ENCODE measurements at places on chromosomes 16 and 17. TPM values are rescaled to one million over a fixed set of nuclear protein-coding genes. Genes with fewer than 3 reads are reported as not detected.
A peak's percentile ranks its signal among the peaks of the same experiment; 100 is the strongest.

GRCh38 chr16:71358464-71358998, at the start of gene CALB2:
Gene CALB2, plus strand, starts transcription at chr16:71358723. Its CDS starts 70 bp downstream, at chr16:71358793.
- peak; percentile 78 for DNase-seq

GRCh38 chr17:66476014-66476413, 173.6 kb downstream of the PRKCA start:
- DNase-seq = no peak

INPP5K gene
- 23.3 TPM for polyA plus RNA-seq

NPIPA7 gene
- 13.3 TPM for polyA plus RNA-seq

DPEP3 gene
- 0.33 TPM for polyA plus RNA-seq

GDPD3 gene
- polyA plus RNA-seq = 8.1 TPM

DNA sequence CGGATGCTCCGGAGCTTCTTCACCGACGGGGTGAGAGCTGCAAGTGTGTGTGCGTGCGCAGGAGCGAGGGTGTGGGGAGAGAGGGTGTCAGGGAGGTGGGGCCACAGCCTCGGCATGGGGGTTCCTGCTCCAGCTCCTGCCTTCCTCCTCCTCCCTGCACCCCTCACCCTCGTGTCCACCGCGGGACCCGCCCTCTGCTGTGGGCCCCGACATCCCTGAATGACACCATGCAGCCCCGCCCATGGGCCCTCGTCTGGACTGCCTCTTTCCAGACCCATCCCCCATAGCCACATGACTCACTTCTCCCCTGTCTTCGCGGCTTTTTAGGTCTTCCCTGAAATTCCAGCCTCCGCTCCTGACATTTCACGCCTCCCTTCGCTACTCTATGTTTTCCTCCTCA, 41.6 kb downstream of the ARHGAP23 start:
- no peak for DNase-seq

PLEKHM1 gene
- polyA plus RNA-seq = 12.3 TPM

DNA sequence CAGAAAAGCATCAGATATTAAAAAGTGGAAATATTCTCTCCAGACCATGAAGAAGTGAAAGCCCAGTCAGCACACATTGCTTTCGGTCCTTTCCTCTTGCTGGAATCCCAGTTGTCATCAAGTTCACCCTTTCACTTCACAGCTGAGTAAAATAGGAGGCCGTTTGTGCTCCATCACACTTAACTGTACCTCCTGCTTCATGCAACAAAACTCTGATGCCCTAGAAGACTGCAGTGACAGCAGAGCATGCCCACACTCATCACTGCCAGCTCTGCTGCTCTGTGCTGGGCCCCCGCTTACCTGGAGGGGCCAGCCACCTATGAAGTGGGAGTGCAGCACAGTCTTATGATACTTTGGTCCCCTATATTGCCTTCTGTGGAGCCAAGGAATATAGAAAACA, 62.5 kb downstream of the N4BP1 start:
- DNase-seq = no peak

- DNase-seq = no peak
Measured at GRCh38 chr16:84357191-84357651, 11.1 kb upstream of the ATP2C2 start.

DNA sequence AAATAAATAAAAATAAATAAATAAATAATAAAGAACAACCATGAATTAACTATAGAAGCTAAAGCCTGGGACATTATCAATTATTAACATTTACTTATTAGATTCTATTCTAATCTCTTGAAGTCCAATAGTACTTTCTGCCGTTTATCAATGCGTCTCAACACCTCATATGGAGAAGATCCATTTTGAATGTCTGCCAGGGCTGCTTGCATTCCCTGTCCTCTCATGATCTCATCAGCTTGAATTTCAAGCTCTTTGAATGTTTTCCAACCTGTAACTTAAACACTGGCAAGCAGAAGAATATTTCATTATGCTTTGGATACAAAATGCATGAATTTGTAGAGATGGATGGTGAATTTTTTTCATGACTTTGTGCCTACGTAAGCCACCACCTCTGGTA, 191.9 kb upstream of the ANKFN1 start:
- DNase-seq = peak; percentile 22

RNF112 gene
- 3.4 TPM for polyA plus RNA-seq

DNA sequence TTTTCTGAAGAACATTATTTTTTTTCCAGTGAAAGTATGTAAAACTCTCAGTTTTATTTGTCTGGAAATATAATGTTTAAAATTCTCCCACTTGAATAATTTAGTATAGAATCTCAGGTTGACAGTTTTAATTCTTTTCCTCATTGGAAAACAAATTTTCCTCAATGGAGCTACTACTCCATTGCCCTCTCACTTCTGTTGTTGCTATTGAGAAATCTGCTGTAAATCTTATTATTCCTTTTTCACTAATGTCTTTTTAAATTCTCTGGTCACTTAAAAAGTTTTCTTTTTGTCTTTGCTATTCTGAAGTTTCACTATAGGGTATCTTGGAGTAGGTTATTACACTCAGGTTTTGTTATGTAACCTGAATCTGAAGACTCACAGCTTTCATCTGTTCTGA, 216.1 kb upstream of the PMFBP1 start:
- DNase-seq = no peak

- no peak for DNase-seq
Measured at GRCh38 chr17:46053911-46054534, 55.0 kb downstream of the STH start.

DNA sequence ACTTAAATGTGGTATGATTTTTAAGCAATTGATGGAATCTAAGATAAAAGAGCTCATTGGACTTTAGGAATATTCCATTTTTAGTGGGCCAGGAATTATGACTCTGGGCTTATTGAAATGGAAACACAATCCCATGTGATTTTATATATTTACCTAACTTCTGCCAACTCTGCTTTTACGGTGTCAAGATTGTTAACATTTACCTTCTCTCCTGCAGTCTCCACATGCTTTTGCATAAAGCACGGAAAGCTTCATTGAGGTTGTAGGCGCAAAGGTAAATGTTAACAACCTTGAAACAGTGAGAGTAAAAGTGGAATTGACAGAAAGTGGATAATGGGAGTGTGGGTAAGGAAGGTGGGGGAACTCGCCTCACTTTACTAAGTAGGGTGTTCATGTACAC, 468.1 kb downstream of the PMP22 start:
- no peak for DNase-seq

HEATR9 gene
- not detected for polyA plus RNA-seq

DNA sequence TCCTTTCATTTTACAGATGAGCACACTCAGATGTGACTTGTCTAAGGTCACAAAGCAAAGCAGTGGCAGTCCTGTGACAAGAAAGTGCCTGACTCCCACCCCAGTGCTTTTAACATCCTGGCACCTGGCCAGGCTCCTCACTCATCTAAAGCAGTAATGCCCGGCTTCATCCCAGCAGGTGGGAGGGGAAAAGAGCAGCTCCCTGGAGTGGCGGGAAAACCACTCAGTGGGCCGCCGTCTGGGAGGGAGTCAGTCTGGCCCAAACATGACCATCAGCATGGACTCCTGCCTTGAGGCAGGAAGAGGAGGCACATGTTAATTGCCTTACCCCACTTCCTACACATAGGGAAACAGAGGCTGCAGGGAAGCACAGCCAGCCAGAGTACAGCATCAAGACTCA, 2.6 kb downstream of the PCGF2 start:
- no peak for DNase-seq

- DNase-seq = no peak
Measured at GRCh38 chr17:58840820-58841612, 85.4 kb downstream of the PPM1E start.

PRDM7 gene
- not detected for polyA plus RNA-seq

DNA sequence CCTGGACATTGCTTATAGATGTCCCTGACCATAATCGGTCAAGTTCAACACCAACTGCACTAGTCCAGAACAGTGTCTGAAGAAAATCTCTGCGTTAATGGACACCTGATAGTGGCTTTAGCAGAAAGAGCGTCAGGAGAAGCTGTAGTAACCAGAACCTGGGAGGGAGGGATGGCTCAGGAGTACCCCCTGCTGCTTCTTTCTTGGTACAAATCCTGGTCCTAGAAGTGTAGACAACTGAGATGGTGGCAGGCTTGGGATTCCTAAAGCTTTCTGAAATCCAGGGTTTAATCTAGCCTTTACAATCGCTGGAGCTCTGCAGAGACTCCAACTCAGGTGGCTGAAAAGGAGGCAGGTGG, 5.4 kb downstream of the MAP3K14 start:
- no peak for DNase-seq

DNA sequence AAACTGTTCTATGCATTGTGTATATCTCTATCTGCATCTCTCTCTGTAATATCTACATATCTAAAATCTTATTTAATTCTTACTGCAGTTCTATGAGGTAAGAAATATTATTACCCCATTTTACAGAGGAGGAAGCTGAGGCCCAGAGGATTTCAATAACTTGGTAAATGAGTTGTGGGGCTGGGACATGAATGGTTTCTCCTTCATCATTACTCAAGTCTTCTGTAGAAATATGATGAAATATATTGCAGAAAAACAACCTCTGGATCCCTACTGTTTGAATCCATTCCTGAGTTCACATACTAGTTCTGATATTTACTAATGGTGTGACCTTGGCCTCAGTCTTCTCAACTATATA, 45.5 kb upstream of the NLK start:
- DNase-seq = no peak

- DNase-seq = no peak
Measured at GRCh38 chr16:85002608-85003007, 8.7 kb downstream of the ZDHHC7 start.

DNA sequence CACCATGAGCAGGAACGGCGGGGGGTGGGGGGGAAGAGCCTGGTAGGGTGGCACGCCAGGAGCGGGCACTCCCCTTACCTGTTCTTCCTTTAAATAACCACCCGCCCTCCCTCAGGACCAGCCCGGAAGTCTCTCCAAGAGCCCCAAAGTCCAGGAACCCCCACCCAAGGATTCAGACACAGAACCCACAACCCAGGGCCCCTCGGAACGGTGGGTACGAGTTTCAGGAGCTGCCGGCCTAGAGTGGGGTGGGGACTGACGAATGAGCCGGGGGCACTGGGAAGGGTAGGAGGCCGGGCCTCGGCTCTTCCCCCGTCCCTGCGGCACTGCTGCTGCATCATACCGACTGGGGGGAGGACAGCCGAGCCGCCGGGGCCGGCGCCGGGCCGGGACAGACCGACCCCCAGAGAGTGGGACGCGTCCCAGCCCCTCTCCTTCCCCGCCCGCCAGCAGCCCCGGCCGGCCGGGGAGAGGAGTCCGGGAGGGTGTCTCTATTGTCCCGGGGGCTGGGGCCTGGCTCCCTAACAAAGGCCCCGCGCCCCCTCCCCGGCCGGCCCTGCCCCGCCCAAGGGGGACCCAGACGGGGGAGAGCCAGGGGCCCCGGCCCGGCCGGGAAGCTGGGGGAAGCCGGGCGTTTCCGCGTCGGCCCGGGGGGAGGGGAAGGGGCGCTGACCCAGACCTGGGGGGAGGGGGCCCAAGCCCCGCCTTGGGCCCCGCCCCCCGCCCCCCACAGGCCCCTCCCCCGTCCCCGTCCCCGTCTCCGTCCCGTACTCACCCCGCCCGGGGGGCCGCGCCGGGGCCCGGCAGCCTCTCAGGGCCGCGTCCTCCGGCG, 747 bp downstream of the ATXN7L3 start:
- DNase-seq = peak; percentile 83

DNA sequence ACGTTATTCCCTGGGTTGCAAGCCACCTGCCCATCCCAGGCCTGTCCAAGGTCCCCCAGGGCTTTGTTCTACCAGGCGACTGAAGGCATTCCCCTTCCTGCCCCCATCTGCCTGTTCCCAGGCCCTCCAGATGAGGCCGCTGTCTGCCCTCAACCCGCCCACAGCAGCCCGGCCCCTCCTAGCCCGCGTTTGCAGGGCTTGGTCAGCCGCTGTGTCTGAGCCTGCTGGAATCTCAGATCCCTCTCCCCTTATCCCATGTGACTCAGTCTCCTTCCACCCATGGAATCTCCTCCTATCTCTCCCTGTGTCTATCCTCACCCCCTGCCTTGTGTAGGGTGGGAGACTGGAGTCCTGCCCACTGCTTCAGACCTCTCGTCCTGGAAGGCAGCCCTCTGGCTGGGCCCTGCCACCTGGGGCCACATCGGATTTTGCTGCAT, 186.0 kb upstream of the TNRC6C start:
- no peak for DNase-seq

DNA sequence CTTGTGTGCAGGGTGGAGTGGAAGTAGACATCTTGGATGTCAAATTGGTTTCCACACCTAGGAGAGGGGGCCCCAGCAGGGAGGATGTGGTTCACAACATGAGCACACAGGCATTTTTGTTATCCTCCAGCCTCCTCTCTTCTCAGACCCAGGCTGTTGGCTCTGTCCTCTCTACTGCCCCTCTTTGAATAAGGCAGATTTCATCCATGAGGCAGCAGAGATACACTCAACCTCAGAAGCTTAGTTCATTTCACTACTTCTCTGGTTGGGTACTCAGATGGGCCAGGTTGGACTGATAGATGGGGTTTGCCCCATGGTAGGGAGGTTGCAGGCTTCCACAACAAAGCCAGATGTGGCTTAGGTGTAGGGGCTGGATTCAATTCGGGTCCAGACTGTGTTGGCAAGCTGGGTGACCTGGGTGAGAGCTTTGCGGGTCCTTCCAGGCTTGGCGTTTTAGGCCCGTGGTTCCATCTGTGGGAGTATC, 22.2 kb upstream of the NFATC3 start:
- DNase-seq = no peak

GRAPL gene
- polyA plus RNA-seq = 2.5 TPM

GRCh38 chr16:29784157-29784556, 6.1 kb downstream of the ZG16 start:
- DNase-seq = no peak

DNA sequence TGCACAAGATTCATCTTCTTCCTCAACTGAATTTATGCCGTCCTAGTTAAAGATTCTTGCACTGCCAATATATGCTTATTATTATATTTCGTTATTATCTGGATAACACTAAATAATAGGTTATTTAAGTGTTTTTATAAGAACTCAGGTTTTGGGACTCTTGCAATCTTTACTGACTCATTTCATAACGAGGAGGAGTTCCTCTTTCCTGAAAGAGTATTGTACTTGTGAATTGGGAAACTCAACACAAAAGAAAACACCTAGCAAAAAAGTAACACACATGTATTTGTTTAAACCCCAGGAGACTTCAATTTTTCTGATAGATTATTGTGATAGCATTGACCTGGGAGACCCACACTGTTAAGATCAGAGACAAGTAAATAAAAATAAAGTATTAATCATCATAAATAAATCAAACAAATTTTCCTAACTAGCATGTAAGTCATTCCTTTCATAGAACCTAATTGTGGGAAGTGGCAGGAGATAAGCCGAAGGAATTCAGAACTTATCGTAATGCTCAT, 505.8 kb downstream of the KCNJ2 start:
- DNase-seq = no peak

PPY gene
- polyA plus RNA-seq = not detected

GRCh38 chr16:27543801-27544200, 5.9 kb downstream of the GTF3C1 start:
- no peak for DNase-seq

DNA sequence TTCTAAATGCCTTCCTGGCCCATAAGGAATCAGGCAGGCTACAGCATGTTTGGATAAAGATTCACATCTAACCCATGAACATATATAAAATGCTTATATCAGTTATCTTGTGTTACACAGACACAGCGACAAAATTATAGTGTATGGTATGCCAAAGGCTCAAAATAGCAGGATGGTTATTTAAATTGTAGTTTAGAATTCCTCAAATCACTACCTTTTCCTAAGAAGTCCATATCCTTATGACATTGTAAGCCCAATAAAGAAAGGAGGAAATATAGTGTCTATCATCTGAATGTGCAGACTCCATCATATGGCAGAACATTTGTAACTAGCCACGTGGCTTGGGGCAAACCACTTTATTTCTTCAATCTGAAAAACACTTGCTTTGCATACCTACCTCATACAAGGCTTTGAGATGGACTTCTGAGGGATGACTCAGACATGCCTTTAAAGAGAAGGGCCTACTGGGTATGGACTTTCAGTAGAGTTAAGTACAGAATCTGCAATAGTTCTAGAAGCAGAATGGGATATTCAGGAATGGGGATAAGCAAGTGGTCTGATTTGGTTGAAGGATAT, 12.1 kb upstream of the DHX8 start:
- no peak for DNase-seq

Measured in muscle of back (tissue), 13 donors.